ENCODE measurements at places on chromosomes 3 and 15.

DNA sequence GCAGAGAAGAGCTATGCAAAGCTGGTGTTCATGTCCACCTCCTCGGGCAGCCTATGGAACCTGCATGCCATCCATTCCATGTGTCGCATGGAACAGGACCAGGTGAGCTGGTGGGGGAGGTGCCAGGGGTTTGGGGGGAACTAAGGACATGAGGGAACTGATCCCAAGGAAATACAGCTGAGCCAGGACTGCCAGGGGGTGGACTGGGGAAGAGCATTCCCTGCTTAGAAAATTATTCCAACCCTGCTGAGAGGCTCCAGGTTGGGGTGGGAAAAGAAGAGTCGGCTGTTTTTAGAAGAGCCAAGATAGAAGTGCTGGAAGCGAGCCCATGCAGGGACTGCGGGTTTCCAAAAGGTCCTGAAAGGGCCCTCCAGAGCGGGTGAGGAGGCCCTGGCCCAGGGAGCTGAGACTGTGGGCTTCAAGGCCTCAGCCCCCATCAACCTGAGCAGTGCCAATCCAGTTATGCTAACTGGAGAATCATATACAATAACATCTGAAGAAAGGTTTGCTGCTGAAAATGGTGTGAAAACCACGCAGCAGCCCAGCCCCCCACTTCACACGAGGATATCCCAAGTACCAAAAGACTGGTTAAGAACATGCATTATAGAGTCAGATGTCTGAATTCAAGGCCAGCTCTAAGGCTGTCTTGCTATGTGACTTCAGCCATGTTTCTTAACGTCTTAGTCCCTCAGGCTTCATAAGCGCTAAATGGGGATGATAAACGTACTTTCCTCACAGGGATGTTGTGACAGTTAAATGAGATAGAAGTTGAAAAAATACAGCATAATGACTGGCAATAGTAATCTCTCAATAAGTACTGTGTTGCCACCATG is 7.8 kb downstream of the DISP2 start:
- no peak for DNase-seq

DNA sequence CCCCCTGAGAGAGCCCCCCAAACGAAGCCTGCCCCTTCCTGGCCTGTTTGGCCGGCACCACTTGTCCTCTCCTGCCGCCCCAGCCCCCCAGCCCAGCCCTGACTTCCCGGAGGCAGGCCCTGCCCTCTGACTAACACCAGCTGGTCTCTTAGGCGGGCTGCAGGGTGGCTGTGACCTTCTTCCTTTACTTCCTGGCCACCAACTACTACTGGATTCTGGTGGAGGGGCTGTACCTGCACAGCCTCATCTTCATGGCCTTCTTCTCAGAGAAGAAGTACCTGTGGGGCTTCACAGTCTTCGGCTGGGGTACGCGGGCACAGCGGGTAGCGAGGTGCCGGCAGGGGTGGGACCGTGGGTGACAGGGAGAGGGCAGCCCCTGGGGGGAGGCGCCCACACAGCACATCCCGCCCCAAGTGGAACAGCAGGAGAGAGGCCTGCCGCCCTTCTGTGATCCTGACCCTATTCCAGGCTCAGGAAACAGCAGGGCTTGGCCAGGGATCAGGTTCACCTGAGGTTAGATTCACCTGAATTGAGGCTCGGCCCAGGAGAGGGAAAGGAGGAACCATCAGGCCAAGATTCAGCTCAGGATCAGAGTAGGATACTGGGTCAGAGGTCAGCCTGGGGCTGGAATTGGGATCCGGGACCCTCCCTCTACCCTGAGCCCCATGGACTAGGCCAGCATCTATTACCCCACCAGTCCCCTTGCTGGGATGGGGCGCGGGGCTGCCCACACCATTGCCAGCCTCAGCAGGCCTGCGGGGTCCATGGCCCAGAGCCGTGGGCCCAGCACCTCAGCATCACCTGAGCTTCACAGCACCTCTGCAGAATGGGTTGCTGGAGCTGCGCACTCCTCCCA is 21.9 kb downstream of the PTH1R start:
- DNase-seq = no peak

DNA sequence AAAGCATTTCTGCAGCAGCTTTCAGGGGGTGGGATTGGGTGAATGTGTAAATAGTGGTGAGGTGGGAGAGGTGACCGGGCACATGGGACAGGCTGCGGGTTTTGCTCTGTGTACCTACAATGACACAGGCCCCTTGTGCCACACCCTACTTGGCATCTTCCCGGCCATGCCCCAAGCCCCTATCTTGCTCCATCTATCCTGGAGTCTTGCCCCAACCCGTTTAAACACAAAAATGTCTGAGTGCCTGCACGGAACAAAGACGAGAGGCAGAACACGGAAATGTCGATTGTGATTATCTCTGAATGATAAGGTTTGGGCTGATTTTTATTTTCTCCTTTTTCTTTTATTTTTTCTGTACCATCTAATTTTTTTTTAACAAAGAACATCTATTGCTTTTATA is 46.0 kb upstream of the SLC6A1 start:
- no peak for DNase-seq

- DNase-seq = no peak
Observed at GRCh38 chr15:95929232-95929846, 401.2 kb upstream of the NR2F2 start.

DNA sequence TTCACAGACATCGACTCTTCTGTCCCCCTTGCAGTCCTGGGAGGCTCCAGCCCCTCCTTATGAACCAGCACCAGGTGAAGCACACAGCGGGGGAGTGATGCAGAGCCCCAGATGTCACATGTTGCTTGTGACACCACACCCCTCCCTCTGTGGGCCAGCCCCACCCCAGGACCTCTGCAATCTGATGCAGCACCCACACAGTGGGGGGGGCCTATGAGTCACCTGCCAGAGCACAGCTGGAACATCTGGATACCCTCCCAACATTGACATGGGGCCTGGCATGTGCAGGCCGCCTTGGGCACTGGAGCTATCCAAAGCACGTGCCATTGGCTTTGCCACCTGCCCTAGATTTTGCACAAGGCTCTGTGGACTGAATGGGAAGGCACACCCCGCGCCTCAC is 70.5 kb downstream of the FEM1B start:
- DNase-seq = no peak

DNA sequence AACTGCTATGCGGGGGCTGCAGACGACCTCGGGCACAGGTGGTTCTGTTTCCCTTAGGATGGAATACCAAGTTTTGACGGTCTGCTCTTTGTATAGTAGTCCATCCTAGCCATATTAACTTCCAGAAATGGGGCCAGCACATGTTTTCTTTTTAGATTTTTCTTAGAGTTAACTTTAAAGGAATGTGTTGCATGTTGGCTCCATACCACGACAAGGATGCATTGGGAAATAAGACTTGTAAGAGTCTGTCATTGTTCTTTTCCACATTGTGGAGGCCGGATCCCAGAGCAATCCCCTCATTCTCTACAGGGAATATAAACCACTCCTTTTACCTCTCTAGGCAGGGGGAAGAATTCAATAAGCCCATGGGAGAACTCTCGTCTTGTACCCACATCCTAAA is 87.1 kb upstream of the PLSCR4 start:
- no peak for DNase-seq

DNA sequence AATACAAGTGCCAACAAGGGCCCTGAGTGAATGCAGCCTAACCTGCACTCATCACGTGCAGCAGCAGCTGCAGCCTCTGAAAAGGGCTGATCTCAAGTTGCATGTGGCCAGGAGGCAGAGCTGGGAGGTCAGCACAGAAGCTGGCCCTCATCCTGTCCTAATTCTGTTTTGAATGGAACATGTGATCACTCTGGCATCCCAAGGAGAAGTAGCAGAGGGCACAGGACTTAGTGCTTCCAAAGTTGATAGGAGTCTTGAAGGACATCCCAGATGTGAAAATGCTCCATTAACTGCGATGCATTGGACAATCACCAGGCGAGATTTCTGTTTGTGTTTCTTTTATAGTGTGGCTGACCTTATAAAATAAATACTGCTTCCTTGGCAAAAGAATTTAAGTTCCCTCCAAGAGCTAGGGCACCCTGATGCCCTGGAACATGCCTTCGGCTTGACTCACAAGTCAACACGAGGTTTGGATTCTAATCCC is 31.6 kb upstream of the STAG1 start:
- DNase-seq = no peak

GRCh38 chr3:73808862-73809509 is 184.2 kb upstream of the PDZRN3 start:
- no peak for DNase-seq

GRCh38 chr3:139906418-139906817 is 28.6 kb upstream of the CLSTN2 start:
- DNase-seq = no peak

DNA sequence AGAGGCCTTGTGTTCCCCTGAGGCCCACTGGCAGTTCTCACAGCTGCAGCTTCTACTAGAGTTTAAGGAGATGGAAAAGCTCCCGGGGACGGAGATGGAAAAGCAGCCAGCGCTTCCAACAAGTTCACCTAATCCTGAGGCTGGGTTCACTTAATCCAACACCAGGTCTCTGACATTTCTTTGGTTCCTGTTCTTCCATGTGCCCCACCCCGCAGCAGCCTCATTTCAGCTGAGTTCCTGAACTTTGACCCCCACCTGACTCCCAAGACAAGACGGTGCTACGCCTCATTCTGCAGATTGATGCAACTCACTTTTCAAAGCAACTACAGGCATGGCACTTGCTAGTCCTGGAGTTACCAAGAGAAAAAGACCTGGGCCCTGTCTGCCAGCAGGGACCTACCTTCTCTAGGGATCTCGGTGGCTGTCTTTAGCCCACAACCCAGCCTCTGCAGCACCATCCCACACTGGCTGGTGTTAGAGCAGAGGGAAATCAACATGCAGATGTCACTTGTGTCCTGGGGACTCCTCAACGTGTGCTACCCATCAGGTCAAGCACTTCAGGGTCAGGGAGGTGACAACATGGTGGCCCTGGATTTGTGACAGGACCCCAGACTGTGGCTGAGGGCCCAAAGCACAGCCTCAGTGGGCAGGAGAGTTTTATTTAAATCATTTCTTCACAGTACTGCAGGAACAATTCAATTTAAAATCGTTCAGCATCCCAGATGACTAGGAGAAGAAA is 406.1 kb downstream of the VPS13C start:
- no peak for DNase-seq

DNA sequence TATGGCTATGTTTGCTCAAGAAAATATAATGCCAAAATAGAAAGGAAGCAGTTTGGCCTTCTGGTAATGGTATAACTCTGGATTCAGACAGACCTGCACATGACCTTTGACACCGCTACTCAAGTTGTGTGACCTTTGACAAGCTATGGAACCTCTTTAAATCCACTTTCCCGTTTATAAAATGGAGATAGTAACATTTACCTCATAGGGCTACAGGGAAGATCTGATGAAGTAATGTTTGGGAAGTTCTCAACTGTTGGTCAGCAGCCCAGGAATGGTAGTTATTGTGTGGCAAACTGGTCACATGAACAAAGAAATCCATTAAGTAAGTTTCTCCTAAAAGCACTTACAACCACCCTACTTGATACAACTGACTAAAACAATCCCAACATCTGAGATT is 95.1 kb upstream of the PHLDB2 start:
- no peak for DNase-seq

- DNase-seq = no peak
Observed at GRCh38 chr15:88312941-88313579, 56.5 kb upstream of the NTRK3 start.

- DNase-seq = peak; percentile 31
Observed at GRCh38 chr3:183493296-183494045, 62.0 kb downstream of the KLHL6 start.

GRCh38 chr3:135598597-135598996 is 366.9 kb upstream of the PPP2R3A start:
- no peak for DNase-seq

DNA sequence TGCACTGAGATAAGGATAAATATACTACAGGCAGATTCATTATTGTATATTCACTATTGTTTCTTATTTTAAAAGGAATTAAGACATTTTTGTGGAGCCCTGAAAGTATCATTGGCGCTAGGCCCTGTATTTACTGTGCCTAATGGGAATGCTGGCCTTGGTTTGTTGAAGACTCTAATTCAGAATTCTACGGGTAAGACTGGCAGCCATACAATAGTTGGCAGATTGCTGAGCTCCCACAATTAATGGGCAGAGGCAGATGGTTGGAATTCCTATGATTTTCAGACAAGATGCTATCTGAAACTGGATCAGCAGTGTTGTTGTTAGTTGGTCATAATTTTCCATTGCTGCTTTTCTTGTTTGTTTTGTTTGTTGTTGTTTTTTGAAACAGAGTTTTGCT is 14.7 kb downstream of the PGBD4 start:
- DNase-seq = no peak

DNA sequence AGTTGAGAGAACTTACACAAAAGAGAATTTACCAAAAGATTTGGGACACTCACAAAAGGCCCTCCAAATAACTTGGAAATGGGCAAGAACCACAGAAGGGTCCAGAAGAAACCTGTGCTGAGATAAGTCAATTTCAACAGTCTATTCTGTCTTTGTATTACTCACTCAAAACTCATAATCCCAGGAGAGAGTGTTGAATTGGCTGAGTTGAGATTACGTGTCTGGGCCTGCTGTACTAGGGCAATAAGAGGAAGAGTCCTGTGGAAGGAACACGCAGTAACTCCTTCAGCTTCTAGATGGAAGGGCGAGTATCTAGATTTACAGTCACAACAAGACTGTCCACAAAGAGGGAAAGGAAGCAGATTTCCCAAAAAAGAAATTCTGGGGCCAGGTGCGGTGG is 42.5 kb upstream of the DYNC1LI1 start:
- no peak for DNase-seq

- DNase-seq = no peak
Observed at GRCh38 chr3:190671658-190672057, 157.8 kb downstream of the IL1RAP start.

All from lower leg skin (tissue), 4 donors.